ENCODE measurements at places on chromosomes 16 and 17. TPM values are rescaled to one million over a fixed set of nuclear protein-coding genes. Genes with fewer than 3 reads are reported as not detected.

- peaks cover 5% of the 10 kb centered on the region for H3K27me3 ChIP-seq
- H3K4me1 ChIP-seq, result no peaks in the 10 kb centered on the region
- no peaks in the 10 kb centered on the region for H3K36me3 ChIP-seq
- H3K27ac ChIP-seq, result no peak overlapping the region
- no peak overlapping the region for H3K4me3 ChIP-seq
Measured at GRCh38 chr17:78588258-78589030, 11.2 kb upstream of the DNAH17 start.

DNA sequence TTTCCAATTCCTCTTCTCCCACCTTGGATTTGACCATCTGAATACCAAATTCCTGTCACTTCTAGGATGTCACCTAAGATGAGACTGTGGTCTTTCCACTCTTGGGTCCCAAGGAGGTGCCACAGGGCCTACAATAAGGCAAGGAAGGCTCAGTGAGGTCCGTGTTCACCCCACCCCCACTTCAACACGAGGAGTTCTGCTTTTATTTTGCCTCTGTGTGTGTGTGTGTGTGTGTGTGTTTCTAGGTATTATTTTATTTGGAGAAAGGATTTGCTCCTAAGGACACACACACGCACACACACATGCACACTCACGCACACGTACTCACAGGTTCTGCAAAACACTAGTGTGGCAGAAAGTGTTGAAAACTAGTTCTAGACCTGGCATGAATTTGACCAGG, 24.5 kb upstream of the PHOSPHO1 start:
- no peak for DNase-seq
- no peaks in the 10 kb centered on the region for H3K4me1 ChIP-seq
- peaks cover 6% of the 10 kb centered on the region for H3K27me3 ChIP-seq
- H3K4me3 ChIP-seq, result no peak overlapping the region
- no peaks in the 10 kb centered on the region for H3K36me3 ChIP-seq

- H3K4me3 ChIP-seq, result no peak overlapping the region
- H3K27ac ChIP-seq, result no peak overlapping the region
- peaks cover 10% of the 10 kb centered on the region for H3K27me3 ChIP-seq
- no peak for DNase-seq
- no peaks in the 10 kb centered on the region for H3K4me1 ChIP-seq
- H3K36me3 ChIP-seq, result no peaks in the 10 kb centered on the region
Measured at GRCh38 chr17:78654325-78654724, 77.1 kb upstream of the DNAH17 start.

DNA sequence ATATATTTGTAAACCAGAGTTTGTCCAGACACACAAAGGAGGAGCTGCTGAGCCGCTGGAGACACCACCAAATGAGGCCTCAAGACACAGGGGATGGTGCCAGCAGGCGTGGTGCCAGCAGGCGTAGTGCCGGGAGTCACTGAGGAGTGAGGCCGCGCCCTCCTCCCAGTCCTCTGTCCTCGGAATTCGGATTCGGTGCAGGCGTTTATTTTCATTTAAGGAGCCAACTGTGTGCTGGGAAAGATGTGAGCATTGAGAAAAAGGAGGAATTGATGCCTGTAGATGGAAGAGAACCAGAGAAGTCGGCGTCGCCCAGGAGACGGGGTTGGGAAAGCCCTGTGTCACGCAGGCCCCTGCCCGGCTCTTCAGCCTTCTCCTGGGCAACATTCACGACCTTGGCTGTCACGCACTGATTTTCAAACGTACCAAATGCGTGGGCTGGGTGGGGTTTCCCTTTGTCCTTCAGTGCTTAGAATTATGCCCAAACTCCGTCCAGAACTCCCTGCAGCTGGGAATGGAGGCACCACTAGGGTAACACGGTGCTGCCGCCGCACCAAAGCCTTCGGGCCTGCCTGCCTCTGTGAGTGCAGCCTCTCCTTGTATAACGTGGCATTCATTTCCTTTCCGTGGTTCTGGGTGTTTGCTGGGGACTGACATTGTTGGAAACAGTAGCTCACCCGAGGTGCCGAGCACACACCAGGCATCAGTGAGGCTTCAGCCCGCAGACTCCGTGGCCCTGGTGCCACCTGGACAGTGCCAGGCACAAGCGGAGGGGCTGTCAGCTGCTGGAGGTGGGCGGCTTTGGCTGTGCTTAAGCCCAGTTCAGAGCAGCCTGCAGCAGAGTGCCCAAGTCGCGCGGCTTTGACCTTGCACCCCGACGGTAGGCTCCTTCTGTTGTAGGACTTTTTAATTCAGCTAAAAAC, 49.0 kb upstream of the CHMP6 start:
- H3K36me3 ChIP-seq, result peaks cover 22% of the 10 kb centered on the region
- no peak overlapping the region for H3K4me3 ChIP-seq
- no peak for DNase-seq
- no peaks in the 10 kb centered on the region for H3K27me3 ChIP-seq
- peak overlapping the region; percentile 90 for H3K27ac ChIP-seq

The TNFSF13 gene
- polyA plus RNA-seq, result 32.2 TPM

DNA sequence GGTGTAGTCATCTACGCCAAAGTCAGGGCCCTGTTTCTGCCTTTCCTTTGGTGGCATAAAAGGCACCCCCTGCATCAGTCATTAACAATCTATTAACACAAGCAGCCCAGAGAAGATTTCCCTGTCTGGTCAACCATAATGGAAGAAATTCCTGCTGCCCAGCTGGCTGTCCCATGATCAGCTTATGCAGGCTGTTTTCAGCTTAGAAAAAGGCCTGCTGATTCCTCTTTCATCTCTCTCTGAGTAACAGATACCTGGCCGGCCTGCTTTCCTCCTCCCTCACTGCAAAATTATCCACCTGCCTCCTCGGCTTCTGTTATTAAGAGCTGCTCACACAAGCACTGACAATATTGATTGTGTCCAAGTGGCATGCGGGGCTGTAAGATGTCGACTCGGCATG, 70.3 kb upstream of the MMP2 start:
- H3K4me1 ChIP-seq, result no peaks in the 10 kb centered on the region
- no peaks in the 10 kb centered on the region for H3K36me3 ChIP-seq
- no peak overlapping the region for H3K27ac ChIP-seq
- H3K27me3 ChIP-seq, result peaks cover 15% of the 10 kb centered on the region
- no peak for DNase-seq
- no peak overlapping the region for H3K4me3 ChIP-seq

The IGSF6 gene
- 0.72 TPM for polyA plus RNA-seq

The GAS2L2 gene
- not detected for polyA plus RNA-seq

DNA sequence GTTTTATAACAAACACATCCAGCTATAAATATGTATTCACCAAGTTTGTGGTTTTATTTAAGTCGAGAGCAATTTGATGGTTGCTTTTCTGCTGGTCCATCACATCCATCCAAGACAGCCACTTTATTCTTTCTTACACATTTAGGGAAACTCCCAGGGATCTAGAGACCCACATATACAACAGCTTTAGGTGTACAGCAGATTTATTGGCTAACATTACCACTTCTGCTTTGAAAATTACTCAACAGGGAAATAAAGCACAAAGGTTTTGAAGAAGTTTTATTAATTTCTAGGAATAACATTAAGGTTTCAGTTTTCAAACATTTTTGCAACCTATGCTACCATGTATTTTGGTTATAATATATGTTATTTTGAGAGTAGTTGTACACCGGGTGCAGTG, 6.9 kb downstream of the ERCC4 start:
- no peaks in the 10 kb centered on the region for H3K27me3 ChIP-seq
- H3K4me3 ChIP-seq, result no peak overlapping the region
- no peak overlapping the region for H3K27ac ChIP-seq
- H3K4me1 ChIP-seq, result peaks cover 5% of the 10 kb centered on the region
- DNase-seq, result no peak
- H3K36me3 ChIP-seq, result peaks cover 9% of the 10 kb centered on the region

The SEZ6L2 gene
- polyA plus RNA-seq, result not detected

Data from naive B cell (primary cell).